Neural progenitor cell (in vitro differentiated cells): ENCODE measurements at places on chromosomes 3 and 15.

GRCh38 chr15:99168601-99169580 lies 64.0 kb downstream of the SYNM start:
- no peak for DNase-seq

DNA sequence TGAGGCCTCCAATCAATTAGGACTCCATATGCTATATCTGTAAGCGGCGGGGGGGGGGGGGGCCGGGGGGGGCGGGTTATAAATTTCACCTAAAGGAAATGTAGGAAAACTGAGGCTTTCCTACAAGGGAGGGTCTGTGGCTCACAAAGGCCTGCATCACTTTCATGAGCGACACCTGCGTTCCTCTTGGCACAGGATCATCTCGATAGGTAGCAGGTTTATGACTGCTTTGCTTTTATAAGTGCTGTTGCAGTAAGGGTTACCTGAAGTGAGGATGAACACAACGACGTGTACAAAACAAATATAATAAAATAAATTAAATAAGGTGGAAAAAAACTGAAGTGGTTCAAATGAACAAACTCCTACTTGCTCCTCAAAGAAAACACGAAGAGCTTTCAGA lies 194.3 kb downstream of the FOXP1 start:
- DNase-seq: no peak

DNA sequence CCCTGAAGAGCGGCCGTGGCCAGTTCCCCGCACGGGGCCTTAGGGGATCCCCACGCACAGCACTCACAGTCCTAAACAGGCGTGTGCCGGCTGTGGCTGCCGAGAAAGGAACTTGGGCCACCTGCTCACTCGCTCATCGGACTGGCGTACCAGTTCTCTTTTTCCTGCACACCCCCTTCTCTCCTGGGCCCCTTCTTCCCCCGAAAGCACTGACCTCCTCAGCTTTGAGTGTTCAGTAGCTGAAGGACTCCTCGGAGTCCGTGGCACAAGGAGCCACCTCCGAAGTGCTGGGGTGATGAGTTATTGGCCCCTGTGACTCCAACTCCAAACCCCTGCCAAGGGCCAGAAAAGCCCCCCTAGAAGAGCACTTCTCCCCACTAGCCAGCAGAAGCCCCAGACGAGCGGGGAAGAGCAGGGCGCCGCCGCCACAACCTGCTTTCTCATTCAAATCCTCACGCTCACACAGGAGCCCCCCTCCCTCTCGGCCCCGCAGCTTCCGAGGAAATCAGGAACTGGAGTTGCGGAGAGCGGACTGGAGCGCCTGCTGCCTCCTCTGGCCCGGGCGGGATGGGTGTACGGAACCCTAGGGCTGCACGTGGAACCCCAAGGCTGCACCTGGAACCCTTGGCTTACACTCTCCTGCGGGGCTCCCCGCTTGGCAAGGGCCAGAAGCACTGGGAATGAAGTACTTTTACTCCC lies at the start of gene PLCH1:
TSS of gene PLCH1 (minus strand) at position 446 of the 699 bp plus-strand sequence. CDS start 40,847 bp downstream, outside the sequence.
- DNase-seq: peak; percentile 93

DNA sequence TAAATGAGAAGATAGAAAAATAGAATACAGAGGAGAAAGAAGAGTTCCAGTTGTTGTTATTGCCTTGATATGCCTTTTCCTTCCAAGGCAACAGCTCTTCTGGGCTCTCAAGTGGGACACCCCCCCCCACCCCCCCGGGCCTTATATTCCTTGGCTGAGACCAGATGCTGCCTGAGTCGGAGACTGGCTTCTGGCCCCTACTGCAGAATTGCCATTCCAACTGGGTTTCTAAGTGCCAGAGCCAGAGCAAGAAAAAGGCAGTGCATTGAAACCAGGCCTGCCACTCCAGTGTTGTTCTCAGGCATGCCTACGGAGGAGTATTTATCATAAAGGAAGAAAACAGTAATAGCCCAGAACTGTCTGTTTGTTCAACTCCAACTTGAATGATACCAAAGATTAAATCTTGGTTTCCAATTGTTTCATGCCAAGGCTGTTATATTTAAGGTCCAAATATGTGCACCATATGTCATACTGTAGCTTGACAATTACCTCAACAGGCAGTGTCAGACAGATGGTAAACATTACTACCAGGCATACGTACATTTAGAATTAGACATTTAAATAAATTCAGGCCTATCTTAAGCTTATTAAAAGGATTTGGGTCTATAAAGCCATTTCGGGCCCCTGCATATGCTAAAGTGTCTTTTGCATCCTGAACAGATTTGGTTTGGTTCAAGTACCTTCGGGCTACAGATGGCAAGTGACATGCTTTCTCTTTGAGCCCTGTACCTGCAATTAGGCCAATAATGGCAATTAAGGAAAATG lies 209.9 kb upstream of the SEMA6D start:
- no peak for DNase-seq

DNA sequence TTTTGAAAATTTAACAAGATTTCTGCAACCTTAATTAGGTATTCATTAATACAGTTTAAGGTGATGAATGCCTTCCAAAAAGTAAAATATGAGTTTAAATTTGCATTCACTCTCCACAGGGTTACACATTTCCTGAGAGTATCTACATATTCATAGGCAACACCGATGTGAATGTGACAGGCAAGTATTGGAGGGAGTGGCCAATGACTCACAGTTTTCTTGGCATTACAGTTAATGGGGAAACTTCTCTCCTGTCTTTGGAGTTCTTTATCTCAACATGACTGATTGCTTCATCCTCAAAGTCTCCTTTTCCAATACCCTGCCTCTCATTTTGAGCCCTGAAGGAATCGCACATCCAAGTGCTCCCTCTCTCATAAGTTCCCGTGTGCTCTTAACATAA lies 181.9 kb upstream of the CHL1 start:
- DNase-seq: no peak

- no peak for DNase-seq
These were observed 178.0 kb upstream of the TMCO5A start for GRCh38 chr15:37756407-37756806.

DNA sequence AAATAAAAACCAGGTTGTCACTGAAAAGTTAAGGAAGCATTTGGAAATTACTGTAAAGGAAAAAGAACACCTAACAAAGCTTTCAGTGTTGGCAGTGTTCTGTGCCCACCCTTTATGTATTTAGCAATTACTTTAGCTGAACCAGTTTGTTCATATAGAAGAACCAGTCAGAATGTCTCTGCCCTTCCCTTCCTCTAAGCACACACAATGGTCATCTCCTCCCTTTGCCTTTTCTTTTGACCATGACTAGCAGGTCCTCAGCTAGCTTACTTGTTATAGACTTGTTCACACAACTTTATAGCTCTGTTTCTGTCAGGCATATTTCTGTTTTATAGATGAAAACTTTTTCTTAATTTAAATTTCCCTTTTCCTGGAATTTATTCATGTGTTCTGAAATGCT lies 59.6 kb downstream of the AKAP13 start:
- DNase-seq: no peak

- peak; percentile 62 for DNase-seq
These were observed 185.2 kb downstream of the SHOX2 start for GRCh38 chr3:157920822-157921700.

- DNase-seq: no peak
These were observed 24.7 kb upstream of the TM2D3 start for GRCh38 chr15:101676921-101677329.

DNA sequence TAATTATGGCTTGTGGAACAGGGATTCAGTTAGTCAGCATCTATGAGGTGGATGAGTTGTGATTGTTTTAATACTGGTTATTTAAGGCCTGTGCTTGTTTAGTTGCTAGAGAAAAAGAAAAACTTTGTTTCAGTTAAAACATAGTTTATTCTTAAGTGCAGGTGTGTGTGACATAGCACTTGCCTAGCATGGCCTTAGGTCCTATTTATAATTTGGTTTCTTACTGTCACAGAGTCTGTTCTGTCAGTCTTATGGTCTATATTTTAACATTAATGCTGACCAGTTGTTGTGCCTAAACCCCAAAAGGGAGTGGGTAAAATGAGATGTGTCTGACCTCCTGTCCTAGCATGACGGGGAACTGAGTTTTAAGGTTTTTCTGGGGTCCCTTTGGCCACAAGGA lies 486.3 kb downstream of the ZIC1 start:
- no peak for DNase-seq

GRCh38 chr3:120353463-120353862 lies 4.3 kb upstream of the LRRC58 start:
- no peak for DNase-seq

GRCh38 chr3:172622916-172623700 lies 87.8 kb downstream of the NCEH1 start:
- DNase-seq: peak; percentile 51

DNA sequence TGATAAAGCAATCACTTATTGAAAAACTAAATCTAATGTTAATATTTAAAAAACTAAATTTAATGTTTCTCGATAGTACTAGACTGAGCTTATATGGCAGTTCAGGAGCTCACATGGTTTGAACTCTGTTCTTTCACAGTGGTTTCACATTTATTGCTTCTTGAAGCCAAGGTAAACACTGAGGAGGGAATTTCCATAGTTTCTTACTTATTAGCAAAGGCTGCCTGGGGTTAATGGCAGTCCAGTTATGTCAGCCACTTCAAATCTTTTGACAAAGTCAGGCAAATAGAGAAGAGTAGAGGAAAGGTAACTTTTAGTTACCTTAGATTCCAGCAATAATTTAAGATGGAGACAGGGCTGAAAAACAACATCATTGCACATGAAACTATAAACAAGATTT lies 831.5 kb downstream of the ROBO2 start:
- DNase-seq: no peak

- DNase-seq: no peak
These were observed 239.3 kb downstream of the SLC9A9 start for GRCh38 chr3:143608966-143609365.

GRCh38 chr3:193812078-193812725 lies 219.2 kb downstream of the OPA1 start:
- DNase-seq: no peak

DNA sequence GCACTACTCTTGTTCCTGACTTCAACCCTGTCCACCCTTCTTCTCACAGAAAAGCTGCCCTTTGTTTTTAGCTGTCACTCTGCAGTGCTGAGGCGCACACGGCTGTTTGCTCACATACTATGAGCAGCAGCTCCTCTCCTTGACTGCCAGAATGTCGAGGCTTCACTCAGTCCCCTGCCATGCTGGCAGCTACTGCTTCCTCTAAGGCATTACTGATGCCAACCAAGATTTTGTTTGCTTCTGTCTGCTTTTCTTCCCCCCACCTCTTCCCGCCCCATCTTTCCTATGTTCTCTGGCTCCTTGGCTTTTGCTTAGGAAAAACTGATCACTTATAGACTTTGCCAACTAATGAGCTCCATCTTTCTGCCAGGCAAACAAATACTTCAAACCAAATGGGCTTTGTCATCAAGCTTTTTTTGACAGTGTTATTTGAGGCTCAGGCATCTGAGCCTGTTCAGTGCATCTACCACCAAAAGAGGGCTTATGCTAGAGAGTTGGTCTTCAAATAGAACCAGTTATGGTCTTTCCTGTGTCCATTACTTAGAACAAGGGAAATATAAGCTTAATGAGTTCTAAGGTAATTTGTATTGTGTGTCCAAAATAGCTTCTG lies 81.0 kb downstream of the FBXL2 start:
- DNase-seq: no peak
